Right forelimb (tissue), 1 donor: ENCODE measurements at places on chromosomes 7 and 10.

DNA sequence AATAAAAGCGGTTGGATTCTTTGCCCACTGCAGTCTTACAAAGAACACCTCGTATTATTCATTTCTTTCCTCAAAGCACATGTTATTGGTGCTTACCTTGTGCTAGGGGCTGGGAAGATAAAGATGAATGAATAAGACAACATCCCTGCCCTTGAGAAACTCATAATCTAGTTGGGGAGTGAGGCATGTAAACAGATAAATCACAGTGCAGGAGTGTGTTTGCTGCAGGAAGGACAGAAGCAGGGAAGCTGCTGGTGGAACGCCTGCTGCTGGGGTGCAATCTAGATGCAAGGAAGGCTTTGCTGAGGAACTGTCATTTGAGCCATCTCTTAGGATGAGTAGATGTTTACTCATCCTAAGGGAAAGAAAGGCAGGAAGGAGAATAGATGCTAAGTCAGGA lies 135.6 kb downstream of the TMEM178B start:
- DNase-seq: no peak

GRCh38 chr7:103951311-103951710 lies 38.1 kb downstream of the RELN start:
- no peak for DNase-seq

GRCh38 chr7:150330211-150330885 lies 7.0 kb upstream of the ACTR3C start:
- peak; percentile 48 for DNase-seq

- no peak for DNase-seq
Measured at GRCh38 chr10:48418189-48418788, 111.8 kb downstream of the MAPK8 start.

DNA sequence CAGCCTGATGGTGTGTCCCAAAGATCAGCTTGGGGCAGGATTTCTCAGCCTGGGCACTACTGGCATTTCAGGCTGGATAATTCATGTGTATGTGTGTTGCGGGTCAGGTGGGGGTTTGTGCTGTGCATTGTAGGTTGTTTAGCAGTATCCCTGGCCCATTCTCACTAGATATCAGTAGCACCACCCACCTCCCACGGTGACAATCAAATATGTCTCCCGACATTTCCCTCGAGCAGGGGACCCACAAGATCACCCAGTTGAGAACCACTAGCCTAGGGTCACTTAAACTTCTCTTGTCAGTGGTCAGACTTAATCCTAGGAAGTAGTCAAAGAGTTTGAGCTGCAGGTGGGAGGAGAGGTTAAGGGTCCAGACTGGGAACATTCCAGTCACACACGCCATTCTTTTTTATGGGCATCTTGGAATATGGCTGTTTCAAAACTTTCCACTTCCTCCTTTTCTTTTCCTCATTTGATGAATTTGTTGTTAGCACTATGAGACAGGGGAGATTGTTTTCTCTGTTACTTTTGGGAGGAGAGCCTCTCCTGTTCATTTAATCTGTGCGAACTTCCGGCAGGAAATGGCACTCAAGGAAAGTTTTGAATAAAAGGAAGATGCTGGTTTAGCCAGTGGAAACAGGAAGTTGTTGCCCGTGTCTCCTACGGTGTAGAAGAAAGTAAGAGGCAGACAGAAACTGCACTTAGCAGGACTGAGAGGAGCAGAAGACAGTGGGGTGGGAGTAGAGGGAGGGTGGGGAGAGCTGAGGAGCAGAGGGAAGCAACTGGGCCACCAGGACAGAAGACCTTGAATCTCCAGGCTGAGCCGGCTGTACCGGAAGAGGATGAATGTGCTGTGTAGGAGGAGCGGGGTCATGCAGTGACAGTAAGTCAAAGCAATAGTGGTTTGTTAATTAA lies 17.6 kb upstream of the EXOC6 start:
- DNase-seq: no peak

- DNase-seq: no peak
Measured at GRCh38 chr7:141234335-141235105, 160.7 kb downstream of the TMEM178B start.

GRCh38 chr7:142537760-142538159 lies 211.5 kb upstream of the PRSS1 start:
- no peak for DNase-seq

- no peak for DNase-seq
Measured at GRCh38 chr10:52319926-52320325, 5.8 kb downstream of the DKK1 start.

- no peak for DNase-seq
Measured at GRCh38 chr10:119762805-119763798, 37.3 kb downstream of the INPP5F start.

DNA sequence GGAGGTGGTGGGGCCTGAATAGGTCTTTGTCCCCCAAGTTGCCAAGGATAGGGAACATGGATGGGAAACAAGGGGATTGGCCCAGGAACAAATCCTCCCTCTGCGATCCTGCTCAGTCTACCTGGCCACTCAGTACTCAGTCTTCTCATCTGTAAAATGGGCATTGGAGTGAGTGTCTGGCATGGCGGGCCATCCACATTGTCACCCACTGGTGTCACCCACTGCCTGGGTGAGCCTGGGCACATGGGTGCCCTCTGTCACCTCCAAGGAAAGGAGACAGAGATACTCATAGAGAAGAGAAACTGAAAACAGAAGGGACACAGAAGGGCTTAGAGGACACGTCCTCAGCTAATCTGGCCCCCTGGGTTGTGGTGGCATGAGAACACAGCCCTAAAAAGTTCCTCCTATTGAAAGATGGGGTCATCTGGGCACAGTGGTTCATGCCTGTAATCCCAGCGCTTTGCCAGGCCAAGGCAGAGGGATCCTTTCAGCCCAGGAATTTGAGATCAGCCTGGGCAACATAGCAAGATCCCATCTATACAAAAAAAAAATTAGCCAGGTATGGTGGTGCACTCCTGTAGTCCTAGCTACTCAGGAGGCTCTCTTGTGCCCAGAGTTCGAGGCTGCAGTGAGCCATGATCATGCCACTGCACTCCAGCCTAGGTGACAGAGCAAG lies 12.5 kb upstream of the TNRC18 start:
- DNase-seq: no peak

GRCh38 chr7:78066599-78066998 lies 268.0 kb downstream of the PHTF2 start:
- no peak for DNase-seq

GRCh38 chr7:41131956-41132355 lies 570.9 kb downstream of the INHBA start:
- DNase-seq: no peak

- no peak for DNase-seq
Measured at GRCh38 chr7:40538281-40538680, 403.5 kb downstream of the SUGCT start.

DNA sequence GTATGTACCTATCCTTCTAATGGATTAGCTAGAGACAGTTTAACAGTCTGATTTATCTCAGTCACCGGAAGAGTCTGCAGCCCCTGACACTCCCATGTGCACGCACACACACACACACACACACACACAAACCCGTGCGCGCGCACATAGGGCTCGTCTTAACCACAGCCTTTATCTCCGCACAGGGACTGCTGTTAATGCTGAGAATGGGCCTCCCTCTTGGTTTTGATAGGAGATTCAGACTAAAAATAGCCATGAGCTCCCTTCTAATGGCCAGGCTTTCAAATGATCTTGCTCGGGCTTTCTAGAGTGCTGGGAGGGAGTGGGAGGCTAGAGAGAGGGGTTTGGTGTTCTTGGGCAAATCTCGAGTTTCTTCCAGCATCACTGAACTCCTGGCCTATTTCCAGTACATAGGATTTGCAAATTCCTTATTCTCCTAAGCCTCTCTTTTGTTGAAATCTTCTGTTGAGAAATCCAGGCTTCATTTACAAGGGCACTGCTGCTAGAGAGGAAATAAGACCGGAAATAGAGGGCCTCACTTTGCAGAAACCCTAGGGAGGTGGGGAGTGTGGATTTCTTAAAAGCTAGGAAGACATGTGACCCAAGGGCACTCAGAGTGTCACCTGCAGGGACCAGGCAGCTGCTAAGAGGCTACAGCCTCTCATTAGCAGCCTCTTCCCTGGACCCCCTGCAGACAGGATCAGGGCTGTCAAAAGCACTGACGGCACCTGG lies 2.4 kb downstream of the TMEM72 start:
- no peak for DNase-seq

GRCh38 chr10:133237241-133237587 lies 441 bp upstream of the VENTX start:
- DNase-seq: no peak

- DNase-seq: no peak
Measured at GRCh38 chr10:87983716-87984115, 120.3 kb downstream of the PTEN start.

- no peak for DNase-seq
Measured at GRCh38 chr10:122463466-122464249, 2.3 kb downstream of the HTRA1 start.

DNA sequence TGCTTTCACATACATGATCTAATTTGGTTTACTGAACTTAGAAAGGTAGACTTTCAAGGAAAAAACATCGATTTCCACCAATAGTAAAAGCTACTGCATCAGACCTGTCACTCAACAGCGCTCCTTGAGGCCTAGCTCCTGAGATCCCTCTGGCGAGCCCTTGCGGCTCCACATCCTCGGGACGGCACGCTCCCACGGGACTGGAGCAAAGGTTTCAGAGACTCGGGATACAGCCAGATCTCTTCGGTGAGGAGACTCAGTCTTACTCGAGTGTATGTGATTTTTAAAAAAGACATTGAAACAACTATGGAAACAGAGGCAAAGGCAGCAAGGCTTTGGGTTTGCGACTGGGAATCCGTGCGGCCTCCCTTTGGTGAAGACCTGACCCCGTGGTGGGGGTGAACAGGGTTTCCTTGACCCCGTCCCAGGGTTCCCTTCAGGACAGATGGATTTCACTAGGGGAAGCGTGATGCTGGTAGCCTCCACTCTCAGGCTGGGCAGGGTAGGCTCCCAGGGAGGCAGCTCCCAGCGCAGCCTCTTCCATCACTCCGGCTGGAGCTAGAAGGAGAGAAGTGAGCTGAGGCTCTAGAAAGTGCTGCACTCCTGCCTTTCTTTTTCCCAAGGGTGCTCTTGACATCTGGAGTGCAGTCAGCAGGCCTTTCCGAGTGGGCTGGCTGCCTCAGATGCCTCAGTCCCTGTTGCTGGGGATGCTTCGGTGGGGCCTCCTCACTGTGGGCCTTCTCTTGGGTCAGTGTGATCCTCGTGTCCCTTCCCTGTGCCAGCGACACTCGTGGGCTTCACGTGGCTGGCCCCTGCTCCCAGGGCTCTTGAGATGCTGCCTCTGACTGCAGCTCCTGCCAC lies 5.8 kb upstream of the ATP6V0E2 start:
- peak; percentile 32 for DNase-seq

DNA sequence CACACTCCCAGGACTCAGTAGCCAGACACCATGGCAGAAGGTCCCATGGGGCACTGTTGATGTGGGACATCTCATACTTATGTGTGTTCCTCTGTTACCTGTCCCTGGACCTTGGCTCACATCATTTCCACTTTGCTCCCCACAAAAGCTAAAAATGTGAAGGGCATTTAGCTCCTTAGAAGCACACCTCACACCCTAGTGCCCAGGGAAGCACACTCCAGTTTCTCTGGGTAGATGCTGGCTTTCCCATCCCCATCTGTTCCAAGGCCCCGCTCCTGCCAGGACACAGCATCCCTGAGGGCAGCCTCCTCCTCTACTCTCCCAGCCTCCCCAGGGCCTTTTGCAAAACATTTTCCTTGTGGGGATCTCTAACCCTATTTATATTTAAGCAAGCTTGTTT lies 572.4 kb upstream of the MGMT start:
- DNase-seq: no peak

DNA sequence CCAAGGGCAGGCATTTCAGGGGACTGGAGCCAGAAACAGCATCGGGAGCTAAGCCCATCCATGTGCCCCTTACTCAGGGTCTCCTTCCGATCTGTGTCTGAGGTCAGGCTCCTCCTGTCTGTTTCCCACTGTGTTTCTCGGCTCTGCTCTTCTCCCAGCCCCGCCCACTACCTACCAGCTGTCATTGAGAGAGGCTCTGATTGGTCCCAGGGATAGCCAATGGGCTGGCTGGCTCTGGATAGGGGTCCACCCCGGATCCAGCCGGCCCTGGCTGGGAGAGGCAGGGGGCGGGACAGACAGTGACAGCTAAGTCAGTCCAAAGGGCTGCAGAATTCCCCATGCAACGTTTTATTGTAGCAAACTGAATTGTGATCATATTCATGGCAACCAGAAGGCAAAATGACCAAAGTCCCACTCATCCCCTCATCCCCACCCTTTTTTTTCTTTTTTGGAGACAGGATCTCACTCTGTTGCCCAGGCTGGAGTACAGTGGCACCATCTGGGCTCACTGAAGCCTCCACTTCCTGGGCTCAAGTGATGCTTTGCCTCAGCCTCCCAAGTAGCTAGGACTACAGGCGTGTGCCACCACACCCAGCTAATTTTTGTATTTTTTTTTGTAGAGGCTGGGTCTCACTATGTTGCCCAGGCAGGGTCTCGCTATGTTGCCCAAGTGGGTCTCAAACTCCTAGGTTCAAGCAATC lies 76.3 kb downstream of the CLIP2 start:
- DNase-seq: peak; percentile 70

- no peak for DNase-seq
Measured at GRCh38 chr10:101818872-101819633, 809 bp upstream of the OGA start.

DNA sequence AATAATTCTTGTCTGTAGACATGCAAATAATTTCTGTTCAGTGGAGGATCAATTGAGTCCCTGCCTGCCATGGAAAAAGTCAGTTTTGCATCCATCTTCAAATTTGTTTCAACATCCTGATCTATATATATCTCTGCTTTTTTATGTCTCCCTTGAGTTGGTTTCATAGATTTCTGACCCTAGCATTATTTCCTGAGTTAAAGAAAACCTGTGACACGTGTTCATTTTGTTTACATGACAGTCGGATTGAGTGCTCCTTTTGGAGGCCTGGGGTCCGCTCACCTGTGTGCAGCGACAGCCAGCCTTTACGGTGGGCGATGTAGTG lies 674 bp downstream of the MRPS24 start:
- no peak for DNase-seq

DNA sequence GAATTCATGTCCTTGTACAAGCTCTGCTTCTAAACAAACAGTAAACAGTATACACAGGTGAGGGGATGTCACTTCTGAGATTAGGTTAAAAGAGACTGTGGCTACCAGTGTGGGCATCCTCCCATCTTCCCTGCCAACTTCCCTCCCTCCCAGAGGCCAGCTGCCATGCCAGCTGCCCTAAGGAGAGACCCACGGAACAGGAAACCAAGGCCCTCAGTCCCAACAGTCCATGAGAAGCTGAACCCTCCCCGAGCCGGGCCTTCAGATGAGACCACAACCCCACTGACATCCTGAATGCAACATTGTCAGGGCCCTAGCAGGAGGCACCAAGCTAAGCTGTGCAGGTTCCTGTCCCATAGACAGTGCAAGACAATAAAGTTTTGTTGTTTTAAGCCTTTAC lies 106.1 kb downstream of the CTBP2 start:
- DNase-seq: no peak
